ENCODE measurements at places on chromosomes 7 and 10.

- no peak for DNase-seq
These were observed 94.8 kb downstream of the KIAA1217 start for GRCh38 chr10:24303522-24304310.

GRCh38 chr10:32787690-32788284 is 170.2 kb downstream of the ITGB1 start:
- DNase-seq: no peak

GRCh38 chr7:84568781-84569180 is 374.2 kb upstream of the SEMA3A start:
- DNase-seq: no peak

DNA sequence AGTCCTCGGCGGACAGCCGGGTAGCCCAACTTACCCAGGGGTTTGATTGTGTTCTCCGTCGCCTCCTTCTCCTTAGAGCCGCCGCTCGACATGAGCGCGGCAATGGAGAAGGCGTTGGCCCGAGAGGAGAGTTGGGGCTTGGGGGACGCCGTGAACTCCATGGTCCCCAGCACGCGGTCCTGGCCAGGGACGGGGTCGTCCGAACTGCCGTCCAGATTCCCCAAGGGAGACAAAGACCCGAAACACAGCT is 515 bp downstream of the TBX20 start:
- no peak for DNase-seq

DNA sequence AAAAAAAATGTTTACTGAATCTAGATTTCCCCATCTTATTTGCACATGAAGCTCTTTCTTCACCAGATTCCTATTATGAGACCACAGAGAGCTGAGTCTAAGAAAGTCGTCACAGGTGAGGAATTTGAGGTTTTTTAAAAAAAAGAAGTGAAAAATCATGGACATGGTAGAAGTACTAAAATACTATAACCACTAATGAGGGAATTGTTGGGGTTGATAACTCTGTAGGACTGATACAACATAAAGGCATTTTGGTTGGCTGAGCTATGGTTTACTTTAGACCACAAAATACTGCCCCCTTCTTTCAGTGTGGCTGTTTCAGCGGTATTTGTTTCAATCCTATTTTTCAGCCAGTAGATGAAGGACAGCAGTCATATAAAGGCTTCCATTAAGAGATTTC is 1111.3 kb downstream of the TYW1 start:
- DNase-seq: no peak

- DNase-seq: no peak
These were observed 46.8 kb downstream of the PIK3AP1 start for GRCh38 chr10:96673318-96674099.

DNA sequence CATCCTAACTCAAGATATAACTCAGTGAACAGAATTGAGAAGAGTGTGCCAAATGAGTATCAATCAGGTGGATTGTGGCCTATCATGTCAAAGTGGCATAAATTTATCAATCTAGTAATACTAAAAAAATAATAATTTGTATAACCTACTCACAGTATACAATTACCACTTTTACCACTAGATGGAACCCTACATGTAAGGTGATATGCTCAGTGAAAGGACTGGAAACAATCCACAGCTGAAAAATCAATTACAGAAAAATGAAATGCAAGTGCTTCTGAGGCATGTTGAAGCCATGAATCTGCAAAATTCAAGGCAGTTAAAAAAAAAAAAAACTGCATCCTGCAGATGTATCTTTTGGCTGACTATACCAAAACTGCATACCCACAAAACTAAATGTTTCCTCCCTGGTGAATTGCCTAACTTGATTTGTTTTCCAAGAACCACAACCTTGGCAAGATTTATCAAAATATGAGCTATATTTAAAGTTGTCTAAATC is 13.9 kb downstream of the ARHGAP19 start:
- peak; percentile 69 for DNase-seq

- DNase-seq: no peak
These were observed 3.2 kb downstream of the IMPDH1 start for GRCh38 chr7:128406314-128407232.

GRCh38 chr10:116085323-116085722 is 187.7 kb downstream of the GFRA1 start:
- DNase-seq: no peak

DNA sequence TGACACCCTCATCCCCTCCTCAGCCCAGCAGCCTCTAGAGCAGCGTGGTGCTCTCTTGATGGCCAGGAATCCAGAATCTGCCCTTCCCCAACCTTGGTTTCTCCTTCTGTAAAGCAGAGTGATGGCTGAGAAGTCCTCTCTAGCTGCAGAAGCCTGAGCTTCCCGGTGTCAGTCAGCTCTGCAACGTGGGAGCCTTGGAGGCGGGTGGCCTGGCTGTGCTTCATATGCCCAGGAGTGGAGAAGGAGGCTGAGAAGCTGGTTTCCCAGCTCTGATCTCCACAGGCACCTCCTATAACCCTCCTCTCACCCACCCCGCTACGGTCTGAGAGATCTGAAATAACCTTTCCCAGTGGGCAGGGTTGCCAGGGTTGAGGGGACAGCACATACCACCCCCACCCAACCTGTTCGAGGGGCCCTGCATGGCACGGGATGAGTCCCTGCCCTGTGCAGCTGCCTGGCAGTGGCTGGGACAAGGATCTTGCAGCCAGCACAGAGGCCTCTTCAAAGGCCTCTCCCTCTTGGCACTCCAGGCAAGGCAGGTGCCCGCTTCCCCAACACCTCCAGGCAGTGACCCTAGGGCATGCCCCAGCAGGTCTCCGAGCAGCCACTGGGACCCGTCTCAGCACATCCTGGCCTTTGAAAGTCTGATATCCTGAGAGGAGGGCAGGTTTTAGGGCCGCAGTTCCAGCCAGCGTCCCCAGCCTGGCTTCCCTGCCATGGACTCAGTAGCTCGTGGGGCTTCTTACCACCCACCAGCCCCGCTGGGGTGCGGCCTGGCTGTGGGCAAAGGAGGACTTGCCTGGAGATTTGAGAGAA is 18.3 kb upstream of the SLC29A3 start:
- DNase-seq: no peak

DNA sequence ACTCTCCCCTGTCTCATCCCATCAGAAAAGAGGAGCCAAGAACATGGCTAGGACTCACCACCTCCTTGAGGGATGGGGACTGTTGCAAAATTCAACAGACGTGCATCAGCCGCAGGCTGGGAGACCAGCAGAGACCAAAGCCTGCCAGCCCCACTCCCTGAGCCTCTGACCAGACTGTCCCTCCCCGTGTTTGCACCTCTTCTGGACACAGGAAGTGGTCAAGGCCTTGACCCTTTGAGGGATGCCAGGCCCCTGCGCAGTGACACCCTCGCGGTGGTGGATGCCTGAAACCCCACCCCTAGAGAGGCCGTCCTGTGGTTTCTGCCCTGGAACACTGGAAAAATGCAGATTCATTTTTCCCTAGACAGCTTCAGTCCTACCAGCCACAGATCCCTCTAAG is 128.4 kb upstream of the TCF7L2 start:
- DNase-seq: no peak

GRCh38 chr10:105534086-105534485 is 893.0 kb downstream of the SORCS3 start:
- DNase-seq: no peak

- DNase-seq: no peak
These were observed 12.4 kb downstream of the KLF6 start for GRCh38 chr10:3772361-3773171.

DNA sequence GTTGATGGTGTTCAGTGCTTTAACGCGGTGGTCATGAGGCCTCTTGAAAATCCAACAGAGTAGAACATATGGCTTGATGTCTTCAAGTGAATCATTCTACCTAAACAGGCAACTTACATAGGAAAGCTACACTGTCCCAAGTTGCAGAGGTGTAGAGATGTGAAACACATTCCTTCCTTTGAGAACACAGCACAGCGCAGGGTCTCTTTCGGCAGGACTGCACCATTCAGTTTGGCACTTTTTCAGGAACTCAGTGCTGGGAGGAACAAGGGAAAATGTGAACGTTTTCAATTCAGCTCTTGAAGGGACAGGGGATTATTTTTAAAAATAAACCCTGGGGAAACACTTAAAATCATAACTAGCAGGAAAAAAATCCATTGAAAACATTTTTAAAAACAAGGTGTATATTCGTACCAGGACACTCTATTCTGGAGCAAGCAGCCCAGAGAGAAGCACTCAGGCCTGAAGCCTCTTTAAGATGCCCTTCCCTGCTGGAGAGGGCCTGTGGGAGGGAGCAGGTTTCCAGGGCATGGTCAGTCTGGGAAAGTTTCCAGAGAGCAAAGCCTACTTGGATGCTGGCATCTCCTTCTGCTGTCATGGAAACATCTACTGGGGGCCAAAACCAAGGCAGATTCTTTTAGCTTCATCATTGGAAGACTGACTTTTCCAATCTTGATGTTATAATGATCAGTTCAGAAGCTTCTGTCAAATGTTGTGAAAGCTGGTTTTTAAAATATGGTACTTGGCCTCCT is 60.4 kb upstream of the NPVF start:
- DNase-seq: peak; percentile 16

DNA sequence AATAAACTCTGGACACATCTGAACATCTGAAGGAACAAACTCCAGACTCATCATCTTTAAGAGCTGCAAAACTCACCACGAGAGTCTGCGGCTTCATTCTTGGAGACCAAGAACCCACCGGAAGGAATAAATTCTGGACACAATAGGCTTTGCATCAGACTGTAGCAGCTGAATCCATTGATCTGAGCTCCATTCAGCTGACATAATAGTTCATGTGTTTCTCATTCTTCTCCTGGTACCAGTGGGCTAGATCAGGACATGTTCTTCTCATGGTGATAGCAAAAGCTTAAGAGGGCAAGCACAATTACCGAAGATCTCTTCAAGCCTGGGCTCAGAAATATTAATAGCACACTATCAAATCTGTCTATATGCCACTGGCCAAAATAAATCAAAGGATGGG is 20.5 kb upstream of the GNAI1 start:
- DNase-seq: no peak

DNA sequence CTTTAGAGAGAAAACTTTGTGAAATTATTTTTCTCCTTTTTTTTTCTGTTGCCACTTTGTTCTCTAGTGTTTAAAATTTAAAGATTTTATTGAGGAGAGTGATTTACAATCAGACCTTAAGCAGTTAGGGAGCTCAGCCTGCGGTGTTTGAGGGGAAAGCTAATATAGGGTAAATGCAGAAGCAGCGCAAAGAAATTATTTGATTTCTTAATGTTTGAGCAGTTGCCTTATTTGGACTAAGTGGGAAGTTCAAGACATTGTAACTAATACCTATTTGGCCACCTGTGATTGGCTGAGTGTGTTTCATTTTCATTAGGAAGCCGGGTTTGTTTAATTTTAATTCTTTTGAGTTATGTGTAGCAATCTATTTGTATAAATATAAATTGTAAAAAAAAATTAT is 25.3 kb downstream of the WAC start:
- no peak for DNase-seq

GRCh38 chr7:77866370-77866769 is 67.8 kb downstream of the PHTF2 start:
- no peak for DNase-seq

DNA sequence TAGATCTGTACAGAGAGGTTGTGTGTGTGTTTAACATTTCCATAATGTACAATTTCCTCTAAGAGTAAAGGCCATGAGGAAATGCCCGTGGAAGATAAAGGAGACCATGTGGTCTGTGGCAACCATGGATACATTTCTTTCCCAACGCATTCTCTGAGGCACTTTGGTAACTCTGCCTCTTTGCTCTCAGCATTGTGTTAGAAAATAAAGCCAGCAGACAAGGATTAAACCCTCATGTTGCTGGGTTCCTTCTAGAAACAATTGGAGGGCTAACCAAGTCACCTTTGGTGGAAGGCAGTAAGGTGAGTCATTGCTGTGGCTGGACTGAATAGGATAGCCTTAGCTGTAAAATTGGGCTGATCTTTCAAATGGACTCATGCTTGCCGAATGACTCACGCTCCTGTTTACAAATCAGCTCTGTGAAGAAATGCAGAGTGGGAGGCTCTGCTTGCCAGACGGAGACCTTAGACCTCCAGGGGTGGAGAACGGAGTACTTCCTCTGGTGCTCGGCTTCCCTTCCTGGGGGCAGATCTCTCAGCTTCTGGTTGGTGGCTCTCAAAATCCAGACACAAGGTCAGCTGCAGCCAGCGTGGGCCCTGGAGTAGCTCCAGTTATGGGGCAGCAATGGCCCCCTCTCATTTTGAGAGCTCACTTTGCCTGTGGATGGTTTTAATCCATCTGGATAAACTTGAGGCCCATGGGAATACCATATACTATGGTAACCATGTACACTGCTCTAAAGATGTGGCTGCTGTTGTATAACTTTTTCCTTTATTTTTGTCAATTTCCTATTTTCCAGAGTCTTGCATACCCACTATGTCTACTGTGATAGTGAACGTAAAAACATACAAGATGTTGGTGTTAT is 137.3 kb downstream of the TCF7L2 start:
- no peak for DNase-seq
